ENCODE measurements at places on chromosomes 12 and 14.

- no peak for DNase-seq
Observed at GRCh38 chr14:105432657-105433056, 13.0 kb downstream of the MTA1 start.

- no peak for DNase-seq
Observed at GRCh38 chr12:18754124-18754707, 16.3 kb downstream of the CAPZA3 start.

GRCh38 chr14:76726551-76726970, 34.7 kb upstream of the VASH1 start:
- DNase-seq, result no peak

GRCh38 chr12:101939856-101940265, 62.5 kb downstream of the DRAM1 start:
- DNase-seq, result peak; percentile 41

DNA sequence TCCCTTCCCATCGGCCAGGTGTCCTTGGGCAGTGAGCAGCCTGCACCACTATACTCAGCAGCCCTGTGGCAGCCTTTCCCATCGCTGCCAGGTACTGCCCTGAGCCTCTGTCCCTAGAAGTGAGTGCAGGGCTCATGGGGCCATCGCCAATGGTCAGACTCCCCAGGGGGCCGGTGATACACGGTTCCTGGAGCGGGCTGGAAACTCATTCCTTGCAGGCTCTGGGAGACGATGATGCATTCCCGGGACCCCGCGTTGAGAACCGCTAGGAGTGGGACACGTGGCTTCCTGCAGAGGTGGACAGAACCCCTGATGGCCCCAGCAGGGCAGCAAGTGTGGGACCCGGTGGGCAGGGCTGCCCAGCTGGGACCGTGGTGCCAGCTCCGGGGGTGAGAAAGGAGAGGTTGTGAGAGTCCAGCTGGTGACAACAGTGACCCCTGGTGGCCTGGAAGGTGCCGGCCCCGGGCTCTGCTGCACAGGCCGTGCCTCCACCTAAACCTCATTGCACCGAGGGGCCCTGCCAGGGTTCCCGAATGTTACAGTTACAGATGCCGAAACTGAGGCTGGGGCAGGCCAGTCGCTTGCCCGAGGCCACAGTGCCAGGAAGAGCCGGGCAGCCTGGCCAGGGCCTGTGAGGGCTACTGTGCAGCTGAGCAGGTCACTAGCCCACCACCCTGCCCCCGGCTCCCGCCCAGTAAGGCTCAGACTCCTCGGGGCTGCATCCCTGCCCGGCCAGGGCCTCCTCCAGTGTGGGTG, 33.8 kb downstream of the FBRSL1 start:
- DNase-seq, result no peak

- no peak for DNase-seq
Observed at GRCh38 chr12:47868041-47868440, 36.8 kb downstream of the VDR start.

DNA sequence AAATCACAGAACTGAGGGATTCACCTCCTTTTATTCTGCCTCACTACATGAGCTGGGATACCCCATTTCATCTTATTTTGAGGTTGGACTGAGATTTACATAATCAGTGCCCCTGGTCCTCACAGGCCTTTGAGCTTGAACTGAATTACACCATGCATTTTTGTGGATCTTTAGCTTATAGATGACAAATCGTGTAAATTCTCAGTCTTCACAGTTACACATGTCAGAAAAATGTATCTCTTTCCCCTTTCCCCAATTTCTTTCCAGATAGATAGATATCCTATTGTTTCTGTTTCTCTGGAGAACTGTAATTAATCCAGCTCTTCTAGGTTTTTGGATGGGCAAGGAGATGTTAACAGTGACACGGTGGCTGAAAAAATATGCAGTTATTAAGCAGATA, 1778.9 kb upstream of the SEL1L start:
- DNase-seq, result peak; percentile 23

DNA sequence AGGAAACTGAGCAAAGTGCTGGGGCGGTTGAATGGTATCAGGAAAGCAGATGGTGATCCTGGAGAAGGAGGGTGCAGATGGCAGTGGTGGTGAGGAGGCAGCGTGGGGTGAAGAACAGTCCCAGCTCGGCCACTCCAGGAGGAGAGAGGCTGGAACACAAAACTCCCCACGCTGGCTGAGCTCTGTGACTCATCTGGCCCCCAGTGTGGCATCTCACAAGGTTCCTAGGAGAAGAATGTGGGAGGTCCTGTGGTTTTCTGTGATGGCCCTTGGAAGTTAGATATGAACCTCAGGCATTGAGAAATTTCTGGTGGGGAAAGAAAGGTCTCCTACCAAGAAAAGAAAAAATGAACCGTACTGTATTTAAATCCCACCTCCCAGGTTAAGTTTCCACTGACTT, 8.0 kb upstream of the NRXN3 start:
- no peak for DNase-seq

- no peak for DNase-seq
Observed at GRCh38 chr14:23569443-23570151, 2.0 kb upstream of the AP1G2 start.

Data from fibroblast of skin of left biceps (primary cell).